Kidney capillary endothelial cell (primary cell): ENCODE measurements at places on chromosomes 2 and 18.

- no peak for DNase-seq
These were observed 55.1 kb upstream of the ACVR2A start for GRCh38 chr2:147789720-147790119.

DNA sequence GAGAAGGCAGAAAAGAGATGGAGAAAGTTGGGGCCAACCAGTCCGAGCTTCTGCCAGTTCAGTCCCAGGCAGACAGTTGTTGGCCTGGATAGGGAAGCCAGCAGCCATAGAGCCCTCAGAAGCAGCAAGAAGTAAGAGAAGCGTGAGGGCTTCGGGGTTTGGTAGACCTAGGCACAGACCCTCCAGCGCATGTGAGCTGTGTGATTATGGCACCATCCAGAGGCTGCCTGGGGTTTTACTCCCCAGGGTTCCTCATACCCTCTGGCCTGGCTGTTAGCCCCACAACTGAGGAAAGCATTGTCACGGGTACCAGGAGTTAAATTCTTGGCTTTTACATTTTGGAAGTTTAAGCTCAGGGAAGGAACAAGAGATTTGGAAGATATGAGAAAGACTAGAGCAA is 93.7 kb upstream of the RAB6C start:
- no peak for DNase-seq

DNA sequence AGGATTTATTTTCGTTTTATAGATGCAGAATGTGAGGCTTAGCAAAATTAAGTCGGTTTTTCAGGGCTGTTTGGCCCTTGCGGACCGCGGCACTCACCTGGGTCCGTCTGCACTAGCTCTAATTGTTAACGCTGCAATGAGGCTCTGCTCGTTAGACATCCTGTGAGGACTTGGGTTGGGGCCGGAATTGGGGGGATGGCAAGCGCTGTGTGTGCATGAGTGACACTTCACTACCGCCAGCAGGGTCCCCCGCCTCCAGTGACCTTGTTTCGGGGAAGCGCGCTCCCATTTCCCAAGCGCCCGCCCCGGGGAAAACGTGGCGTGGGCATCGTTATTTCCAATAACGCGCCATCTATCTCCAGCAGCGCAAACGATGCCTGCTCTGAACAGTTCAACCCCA is 54.2 kb downstream of the KCNG2 start:
- no peak for DNase-seq

GRCh38 chr18:23182606-23183005 is 47.3 kb downstream of the CABLES1 start:
- DNase-seq = no peak

DNA sequence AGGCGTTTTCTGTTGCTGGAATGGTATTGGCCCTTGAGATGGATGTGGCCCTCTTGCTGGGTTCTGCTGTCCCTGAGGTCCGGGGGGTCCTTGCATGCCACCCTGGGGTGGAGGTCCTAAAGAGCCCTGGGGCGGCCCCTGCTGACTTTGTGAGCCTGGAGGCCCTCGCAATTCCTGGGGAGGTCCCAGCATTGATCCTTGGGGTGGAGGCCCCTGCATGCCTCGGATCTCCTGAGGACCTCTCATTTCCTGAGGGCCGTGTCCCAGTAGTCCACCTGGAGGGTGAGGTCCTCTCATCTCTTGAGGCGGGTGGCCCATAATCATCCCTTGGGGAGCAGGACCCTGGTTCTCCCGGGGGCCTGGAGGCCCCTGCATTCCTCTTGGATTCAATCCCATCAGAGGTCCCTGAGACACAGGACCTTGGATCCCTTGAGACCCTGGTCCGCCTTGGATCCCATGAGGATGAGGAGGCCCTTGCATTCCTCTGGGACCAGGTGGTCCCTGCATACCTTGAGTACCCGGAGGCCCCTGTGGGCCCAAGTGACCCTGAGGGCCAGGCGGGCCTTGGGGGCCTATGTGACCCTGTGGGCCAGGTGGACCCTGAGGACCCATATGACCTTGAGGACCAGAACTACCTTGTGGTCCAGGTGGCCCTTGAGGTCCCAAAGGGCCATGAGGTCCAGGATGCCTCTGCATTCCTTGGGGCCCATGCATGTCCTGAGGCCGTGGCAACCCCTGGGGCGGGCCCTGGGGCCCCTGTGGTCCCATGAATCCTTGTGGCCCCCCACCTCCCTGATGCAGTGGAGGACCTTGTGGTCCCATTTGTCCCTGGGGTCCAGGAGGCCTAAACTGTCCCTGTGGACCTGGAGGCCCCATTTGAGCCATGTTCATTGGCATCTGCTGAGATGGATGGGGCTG is 18.3 kb downstream of the SFT2D3 start:
- no peak for DNase-seq

DNA sequence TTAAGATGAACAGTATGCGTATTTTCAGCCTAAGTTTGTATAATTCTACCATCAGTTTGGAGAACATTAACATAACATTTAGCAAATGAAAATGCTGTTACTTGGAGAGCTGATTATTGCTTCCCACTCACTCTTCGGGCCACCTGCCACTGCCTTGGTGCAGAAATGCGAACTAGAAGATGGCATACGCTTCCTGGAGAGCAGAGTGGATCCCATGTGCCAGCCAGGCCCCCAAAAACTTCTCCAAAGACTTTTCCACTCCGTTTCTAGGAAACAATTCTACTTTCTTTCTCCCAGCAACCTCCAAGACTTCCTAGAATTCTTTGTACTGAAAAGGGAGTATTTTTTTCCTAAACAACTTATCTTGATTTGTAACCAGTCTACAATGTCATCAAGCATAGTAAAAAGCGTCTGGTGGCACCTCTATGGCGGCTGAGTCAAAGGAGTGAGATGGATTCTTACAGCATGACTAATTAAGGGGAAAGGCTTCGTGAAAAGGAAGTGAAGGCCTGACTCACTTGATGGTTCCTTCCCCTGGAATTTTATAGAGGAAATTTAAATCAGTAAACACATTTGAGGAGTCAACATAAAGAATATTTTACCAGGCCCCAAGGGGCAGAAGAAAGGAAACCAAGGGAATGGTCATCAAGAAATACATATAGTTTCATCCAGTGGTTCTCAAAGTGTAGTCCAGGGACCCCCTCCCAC is 36.6 kb downstream of the FEZ2 start:
- peak; percentile 100 for DNase-seq
